ENCODE measurements at places on chromosomes 6 and 20.
A peak's percentile ranks its signal among the peaks of the same experiment; 100 is the strongest.

- no peak for DNase-seq
These were observed 179.3 kb downstream of the MTFR2 start for GRCh38 chr6:136070815-136071214.

DNA sequence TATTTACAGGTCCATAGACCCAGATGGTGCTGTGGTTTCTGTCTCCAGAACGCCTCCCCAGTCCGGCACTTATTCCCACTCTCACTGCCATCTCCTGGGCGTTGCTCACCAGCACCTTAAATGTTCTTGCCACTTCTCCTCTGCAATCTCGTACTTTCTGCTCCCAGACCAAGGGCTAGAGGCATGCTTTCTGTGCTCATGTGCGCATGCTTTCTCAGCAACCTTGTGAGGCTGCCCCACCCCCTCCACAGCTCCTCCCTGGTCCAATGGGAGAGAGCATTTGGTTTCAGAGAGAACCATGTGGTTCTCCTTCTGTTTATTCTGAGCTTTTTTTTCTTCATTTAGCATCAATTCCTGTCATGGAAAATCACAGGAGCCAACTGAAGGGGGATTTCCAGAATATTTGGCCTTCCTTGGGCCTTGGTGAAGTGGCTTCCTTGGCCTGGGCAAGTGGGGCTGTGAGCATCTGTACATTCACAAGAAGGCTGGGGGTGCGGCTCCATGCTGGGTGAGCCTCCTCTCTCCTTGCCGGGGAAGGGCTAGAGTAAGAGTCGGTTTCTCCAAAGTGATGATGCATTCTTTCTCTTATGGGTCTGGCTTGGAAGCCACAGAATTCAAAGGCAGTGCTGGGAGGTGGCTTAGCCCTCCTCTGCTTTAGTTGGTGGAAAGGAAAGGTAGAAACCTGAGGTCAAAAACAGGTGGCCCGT lies 66.6 kb downstream of the PHACTR3 start:
- no peak for DNase-seq

DNA sequence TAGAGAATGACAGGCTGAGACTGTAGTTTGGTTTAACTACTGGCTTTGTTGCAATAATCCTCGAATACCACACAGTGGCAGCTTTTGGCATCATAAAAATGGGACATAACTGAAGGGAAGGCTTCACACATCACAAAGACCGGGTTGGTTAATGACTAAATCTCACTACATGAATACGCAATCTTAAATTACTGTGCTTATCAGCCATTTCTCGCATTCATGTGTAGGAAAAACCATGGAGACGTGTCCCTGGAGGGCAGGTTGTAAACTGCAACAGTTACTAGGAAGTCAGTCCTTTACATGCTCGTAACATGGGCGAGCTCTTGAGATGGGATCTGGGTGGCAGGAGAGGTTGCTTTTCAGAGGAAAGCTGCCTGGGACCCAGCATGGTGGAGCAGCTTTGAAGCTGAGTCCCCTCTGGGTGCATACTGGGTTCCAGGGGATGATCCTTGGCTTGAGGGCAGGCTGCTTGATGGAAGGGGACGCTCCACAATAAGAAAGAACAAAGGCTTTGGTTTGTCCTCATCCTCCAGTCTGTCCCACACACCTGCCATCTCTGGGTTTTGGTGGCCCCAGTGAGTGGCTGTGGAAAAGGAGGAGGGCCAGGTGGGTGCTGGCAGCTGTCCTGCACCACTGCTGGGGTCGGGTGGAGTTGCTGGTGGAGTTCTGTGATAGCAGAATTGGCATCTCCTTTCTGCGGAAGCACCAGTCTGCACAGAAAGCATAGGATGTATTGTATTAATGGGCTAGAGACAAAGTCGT lies 2.1 kb downstream of the RPS21 start:
- DNase-seq: no peak

- DNase-seq: no peak
These were observed 81.1 kb downstream of the IBTK start for GRCh38 chr6:82166493-82166892.

- no peak for DNase-seq
These were observed 10.4 kb downstream of the SRC start for GRCh38 chr20:37356387-37356786.

DNA sequence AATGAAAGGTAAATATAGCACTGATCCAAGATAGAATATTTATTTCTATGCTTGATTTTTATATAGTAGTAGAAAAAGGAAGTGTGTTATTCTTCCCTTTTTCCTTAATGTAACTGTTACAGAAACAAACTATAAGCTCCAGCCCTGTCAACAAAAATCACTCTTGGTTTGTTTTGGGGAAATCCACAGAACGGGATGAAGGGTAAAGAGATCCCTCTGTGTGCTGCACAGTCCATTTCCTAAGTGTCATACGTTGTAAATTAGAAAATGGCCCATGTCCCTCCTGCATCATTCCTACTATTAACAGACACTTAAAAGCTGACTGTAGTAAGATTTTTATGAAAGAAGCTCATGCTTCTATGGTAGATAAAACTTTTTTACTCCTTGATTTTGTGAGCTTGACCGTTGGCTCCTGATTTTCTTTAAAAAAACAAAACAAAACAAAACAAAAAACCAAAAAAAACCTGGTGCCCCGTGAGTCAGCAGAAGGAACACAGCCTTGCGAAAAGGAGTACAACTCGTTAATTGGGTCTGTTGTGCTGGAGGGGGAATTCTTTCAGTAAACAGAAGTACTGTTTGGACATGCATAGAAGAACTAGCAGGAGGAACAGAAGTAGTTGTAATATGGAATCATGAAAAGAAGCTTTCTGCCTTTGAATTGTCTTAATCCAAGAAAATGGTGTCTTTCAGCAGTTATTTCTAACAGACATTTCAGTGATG lies 67.5 kb downstream of the RTN4IP1 start:
- no peak for DNase-seq

DNA sequence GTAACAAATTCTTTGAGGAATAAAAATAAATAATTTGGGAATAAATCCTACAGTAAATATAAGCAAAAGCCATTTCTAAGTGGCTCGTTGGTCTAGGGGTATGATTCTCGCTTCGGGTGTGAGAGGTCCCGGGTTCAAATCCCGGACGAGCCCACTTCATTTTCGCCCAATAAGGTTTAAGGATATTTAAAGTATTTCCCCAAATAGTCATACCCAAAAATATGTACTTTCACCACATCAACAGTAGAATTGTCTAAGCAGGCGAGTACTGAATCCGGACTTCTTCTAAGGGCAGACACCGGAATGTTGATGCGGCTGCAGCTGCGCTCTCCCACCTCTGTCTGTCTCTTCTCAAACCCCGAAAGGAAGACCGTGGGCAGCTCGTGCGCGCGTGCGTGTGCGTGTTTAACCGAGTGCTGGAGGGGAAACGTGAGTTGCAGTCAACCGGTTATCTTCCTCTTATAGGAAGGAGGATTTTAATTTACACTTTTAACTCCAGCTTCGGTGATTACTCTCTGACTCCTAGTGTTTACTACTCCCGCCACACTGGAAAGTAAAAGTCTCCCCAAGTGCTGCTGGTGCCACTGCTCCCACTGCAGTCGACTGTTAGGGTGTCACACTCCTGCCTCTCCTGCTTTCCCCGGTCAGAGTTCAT lies 155.7 kb upstream of the PRSS16 start:
- peak; percentile 67 for DNase-seq

DNA sequence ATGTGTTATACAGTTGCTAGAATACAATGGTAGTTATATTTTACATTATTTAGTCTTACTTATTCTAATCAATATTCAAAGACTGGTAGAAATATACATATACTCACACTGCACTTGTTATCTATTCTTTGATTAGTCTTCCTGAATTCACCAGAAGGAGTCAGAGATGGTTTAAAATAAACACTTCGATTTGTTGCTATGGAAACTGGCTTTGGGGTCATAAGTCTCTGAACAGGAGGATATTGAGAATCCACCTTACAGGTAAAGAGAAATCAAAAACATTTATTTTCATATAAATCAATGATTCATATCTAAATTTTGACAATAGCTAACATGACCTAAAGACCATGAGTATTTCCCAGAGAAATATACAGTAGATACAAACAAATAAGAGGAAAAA lies 41.6 kb downstream of the NUP153 start:
- DNase-seq: no peak

- no peak for DNase-seq
These were observed 3.9 kb downstream of the NOL4L start for GRCh38 chr20:32580970-32581838.

- no peak for DNase-seq
These were observed 42.4 kb upstream of the ZBP1 start for GRCh38 chr20:57662456-57663240.

GRCh38 chr6:41053041-41053440 lies at the start of gene APOBEC2:
Gene APOBEC2, plus strand, starts transcription at chr6:41053202. Its CDS starts 146 bp downstream, at chr6:41053348.
- DNase-seq: no peak

- DNase-seq: no peak
These were observed 68.8 kb downstream of the CYB5R4 start for GRCh38 chr6:83928286-83928685.

DNA sequence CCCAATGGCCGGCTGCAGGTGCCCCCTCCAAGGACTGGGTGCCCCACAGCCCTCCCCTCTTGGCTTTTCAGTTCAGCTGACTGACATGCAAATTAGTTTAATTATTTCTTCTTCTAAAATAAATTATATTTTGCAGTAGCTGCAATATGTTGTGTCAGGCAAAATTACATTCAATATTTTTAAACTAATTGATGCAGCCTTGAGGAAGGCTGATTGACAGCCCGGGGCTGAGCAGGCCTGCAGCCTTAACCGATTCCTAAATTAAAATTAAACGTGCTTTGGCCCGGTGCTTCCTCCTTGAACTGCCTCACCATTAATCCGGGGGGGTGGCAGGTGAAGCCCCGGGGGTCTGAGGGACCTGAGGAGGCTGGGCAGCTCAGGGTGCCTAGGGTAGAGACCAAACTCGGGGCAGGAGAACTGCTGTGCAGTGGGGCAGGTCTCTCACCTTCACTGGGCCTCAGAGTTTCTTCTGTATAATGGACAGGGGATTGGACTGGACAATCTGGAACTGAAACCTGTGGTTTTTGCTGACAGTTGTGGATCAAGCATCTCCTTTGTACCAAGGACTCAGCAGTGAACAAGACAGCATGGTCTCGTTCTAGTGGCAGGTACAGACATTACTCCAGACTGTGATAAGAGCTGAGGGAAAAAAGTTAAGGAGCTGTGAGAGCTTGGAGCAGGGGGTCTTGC lies 72.5 kb downstream of the CD40 start:
- no peak for DNase-seq

DNA sequence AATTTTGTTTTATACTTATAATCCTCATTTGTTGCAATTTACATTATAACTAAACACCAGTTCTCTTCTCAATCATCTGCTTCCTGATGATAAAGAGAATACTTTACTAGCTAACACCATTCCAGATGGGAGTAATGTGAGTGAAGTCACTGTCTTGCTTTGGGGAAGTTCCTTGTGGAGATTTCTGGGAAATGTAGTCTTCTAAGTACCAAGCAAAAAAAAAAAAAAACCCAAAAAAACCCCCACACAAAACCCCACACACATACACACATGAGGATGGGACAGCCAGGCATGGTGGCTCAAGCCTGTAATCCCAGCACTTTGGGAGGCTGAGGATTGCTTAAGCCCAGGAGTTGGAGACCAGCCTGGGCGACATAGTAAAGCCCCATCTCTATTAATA lies 2.2 kb upstream of the SNPH start:
- DNase-seq: no peak

GRCh38 chr6:114404339-114404955 lies 61.6 kb upstream of the HS3ST5 start:
- DNase-seq: no peak

GRCh38 chr6:105733556-105734162 lies 330.8 kb upstream of the PREP start:
- DNase-seq: peak; percentile 39

DNA sequence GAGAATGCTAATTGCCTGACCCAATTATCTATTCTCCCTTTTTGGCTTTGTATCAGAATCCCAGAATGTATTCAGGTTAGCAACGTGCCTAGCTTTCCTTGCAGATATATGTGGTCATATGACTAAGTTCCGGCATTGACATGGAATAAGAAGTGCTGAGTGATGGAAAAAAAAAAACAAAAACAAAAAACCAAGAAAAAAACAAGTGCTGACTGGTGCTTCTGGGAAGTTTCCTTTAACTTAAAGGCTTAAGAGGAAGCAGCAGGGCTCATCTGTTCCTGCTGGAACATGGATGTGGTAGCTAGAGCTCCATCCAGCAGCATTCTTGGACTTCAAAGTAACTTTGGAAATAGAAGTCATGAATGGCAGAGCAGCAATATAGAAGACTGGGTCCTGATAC lies 10.4 kb upstream of the RPF2 start:
- no peak for DNase-seq

DNA sequence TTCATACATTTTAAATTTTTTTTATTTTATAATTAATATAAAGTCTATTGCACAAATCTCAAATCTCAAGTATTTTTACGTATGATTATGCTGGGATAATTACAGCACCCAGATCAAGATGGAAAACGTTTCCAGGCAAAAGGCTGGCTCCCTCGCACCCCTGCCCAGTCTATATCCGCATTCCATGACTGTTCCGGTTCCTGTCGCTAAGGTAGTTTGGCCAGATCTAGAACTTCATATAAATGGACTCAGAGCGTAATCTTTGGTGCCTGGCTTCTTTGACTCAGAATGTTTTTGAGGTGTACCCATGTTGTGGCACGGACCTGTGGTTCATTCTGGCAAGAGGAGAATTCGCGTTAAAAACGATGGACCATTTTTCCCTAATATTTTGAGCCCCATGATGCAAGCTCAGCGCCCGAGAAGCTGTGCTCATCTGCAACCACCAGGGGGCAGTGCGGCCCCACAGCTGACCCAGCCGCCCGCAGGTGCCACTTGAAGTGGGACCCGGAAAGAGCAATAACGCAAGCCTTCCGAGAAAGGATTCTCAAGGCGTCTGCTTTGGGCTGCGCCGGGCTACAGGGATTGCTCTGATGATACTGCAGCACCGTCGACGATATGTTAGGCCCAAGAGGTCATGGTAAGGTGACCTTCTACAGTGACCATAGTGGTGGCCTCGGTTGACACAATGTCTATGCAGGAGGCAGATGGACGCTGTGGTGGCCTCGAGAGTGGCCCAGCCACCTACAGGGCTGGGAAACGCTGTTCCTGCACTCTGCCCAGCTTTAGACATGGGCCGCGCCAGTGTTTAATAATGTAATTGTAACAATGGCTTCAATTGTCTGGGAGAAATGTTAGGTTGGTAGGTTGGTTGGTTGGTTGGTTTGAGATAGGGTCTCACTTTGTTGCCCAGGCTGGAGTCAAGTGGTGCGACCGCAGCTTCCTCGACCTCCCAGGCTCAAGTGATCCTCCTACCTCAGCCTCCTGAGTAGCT lies 160.1 kb downstream of the ZMYND8 start:
- peak; percentile 78 for DNase-seq
